Left lobe of liver (tissue), 2 donors: ENCODE measurements at places on chromosomes 3 and 15. TPM values are rescaled to one million over a fixed set of nuclear protein-coding genes. Genes with fewer than 3 reads are reported as not detected.

Gene CD200R1
- total RNA-seq: 0.38 TPM

GRCh38 chr3:28345690-28346089 lies 2.8 kb upstream of the ZCWPW2 start:
- DNase-seq: no peak

- no peak for DNase-seq
Measured at GRCh38 chr3:50163572-50164455, 8.7 kb downstream of the SEMA3F start.

DNA sequence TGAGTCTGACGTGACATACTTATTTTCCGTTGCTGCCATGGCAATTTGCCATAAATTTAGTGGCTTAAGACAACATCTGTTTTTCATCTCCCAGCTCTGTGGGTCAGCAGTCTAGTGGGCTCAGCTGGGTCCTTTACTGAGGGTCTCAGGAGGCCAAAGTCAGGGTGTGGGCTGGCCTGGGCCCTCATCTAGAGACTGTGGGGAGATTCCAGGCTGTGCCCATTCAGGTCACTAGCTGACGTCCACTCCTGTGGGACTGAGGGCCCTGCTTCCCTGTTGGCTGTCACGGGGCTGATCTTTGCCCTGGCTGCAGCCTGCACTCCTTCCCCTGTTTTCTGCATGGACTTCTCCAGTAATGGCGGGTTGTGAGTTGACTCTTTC lies 19.1 kb downstream of the FGD5 start:
- DNase-seq: no peak

DNA sequence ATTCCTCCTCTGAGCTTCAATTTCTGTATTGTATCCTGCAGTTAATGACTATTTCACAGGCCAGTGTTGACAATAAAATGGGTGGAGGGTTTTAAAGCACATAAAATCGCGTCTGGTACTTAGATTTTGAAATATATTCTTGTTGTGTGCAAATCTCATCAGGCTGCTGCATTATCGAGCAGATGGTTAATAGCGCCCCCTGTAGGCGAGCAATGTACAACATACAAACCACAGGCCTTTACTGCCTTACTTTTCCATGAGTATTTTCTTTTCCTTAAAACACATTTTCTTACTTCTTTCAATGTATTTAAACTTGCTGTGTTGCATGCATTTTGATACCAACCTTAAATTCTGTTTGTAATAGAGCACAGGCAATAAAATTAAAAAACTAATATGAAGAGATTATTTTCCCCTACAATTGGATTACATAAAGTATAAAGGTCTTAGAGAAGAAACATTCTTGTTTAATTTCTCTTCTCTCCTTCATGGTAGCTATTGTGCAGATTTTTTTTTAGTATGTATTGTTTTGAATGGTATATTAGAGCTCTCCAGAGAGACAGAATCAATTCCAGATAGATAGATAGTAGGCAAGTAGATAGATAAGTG lies 608.4 kb downstream of the CADM2 start:
- no peak for DNase-seq

DNA sequence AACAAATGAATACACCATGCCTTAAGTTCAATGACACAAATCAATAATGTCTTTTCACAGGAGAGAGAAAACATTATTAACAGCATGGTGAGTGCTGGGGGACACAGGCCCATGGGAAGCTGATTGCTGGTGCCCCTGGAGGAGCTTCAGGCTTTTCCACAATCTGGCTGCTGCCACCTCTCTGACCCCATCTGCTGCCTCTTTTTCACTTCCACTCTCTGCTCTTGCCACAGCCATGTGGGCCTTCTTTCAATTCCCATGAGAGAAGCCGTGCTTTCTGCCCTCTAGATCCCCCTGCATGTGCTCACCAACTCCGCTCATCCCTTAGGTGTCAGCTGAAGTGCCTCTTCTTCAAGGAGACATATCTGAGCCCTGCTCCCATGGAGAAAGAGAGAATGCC lies 21.0 kb upstream of the CTXND1 start:
- DNase-seq: no peak
